ENCODE measurements at places on chromosomes 5 and 9.

GRCh38 chr9:121972501-121972981, 120.6 kb downstream of the TTLL11 start:
- no peak for DNase-seq

DNA sequence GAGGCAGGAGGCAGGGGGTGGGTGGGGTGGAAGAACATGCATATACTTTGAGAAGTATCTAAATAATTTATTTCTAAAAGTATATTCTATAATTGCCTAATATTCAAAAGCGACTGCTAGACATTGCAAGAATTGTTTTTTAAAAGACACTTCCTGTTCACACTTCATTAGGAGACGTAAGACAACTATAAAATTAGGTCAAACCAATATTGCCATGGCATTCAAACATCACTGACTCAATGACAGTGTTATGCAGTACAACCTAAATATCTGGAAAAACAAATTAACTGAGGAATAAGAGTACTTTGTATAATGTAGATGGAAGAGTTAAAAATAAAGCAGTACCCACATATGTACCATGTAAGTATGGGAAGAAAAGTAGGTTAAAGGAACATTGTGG, 4.5 kb downstream of the CCNH start:
- DNase-seq: no peak

- no peak for DNase-seq
These were observed 11.5 kb downstream of the CAMK4 start for GRCh38 chr5:111235635-111236034.

DNA sequence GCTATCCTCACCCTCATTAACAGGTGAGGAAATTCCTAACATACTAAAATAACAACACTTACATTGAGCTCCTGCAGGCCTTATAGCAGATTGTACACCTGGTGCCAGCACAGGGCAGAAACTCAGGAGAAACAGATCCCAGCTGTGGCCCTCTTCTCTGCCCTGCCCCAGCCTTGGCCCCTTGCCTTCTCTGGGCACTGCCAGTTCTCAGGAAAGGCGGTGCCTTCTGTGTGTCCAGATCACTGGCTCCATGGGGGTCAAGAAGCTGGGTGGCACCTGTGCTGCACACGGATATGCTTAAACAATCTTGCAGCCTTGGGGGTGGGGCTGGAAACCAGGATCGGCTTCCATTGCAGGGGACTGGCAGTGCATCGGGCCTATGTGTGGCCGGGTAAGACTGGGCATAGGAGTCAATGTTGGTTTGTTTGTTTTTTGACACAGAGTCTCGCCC, 19.3 kb downstream of the KYAT1 start:
- DNase-seq: no peak

DNA sequence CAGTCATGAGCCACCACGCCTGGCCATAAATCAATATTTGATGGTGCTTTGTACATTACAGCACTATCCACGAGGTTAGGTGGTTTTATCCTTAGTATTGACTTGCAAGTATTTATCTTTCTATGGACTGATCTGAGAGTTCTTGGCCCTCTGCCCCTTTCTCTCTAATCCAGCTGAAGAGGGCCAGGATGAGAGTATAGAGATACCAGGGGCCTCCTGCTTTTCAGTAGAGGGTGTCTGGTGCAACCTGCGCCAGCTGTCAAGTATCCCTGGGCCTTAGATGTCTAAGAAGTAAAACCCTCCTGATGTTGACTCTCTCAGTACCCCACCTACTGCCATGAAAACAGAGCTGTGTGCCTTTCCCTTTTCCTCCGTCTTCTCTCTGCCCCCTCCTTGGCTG, 153.4 kb downstream of the SLIT3 start:
- no peak for DNase-seq

GRCh38 chr5:137191179-137191578, 307.9 kb downstream of the SPOCK1 start:
- DNase-seq: no peak
